NCI-H2029 treated with DMSO at 0.1 percent for 48 hours (cell line): ENCODE measurements at places on chromosomes 2 and 18.

DNA sequence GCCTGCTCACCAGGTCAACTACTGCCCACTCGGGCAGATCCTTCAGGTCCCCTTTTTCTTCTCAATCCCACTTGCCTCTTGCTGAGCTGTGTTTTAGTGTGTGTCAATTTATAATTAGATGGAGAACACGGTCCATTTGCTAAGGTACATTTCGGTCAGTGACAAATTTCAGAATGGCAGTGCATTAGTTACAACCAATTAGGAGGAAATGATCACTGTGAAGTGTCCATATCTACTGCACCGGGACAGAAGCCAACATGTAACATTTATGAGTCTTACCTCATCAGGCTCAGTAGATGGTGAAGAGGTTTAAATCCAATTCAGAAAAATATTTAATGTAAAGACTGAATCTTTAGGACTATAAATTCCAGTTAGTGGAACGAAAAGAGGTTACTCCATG is 47.7 kb downstream of the CMPK2 start:
- no peak for DNase-seq

GRCh38 chr2:117771969-117772630 is 42.4 kb upstream of the DDX18 start:
- DNase-seq = no peak

GRCh38 chr2:9655441-9656269 is 24.9 kb upstream of the YWHAQ start:
- no peak for DNase-seq

GRCh38 chr2:219507581-219508443 is 6.5 kb upstream of the ASIC4 start:
- DNase-seq = no peak

DNA sequence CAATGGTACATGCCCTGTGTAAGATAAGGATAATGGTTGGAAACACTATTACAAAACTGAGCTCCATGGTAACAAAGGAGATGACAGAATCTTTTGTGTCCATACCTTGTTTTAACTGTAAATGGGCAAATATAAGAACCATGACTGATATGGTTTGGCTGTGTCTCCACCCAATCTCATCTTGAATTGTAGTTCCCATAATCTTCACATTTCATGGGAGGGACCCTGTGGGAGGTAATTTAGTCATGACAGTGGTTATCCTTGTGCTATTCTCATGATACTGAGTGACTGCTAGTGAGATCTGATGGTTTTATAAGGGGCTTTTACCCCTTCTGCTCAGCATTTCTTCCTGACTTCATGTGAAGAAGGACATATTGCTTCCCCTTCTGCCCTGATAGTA is 211.7 kb upstream of the RGPD4 start:
- DNase-seq = no peak

DNA sequence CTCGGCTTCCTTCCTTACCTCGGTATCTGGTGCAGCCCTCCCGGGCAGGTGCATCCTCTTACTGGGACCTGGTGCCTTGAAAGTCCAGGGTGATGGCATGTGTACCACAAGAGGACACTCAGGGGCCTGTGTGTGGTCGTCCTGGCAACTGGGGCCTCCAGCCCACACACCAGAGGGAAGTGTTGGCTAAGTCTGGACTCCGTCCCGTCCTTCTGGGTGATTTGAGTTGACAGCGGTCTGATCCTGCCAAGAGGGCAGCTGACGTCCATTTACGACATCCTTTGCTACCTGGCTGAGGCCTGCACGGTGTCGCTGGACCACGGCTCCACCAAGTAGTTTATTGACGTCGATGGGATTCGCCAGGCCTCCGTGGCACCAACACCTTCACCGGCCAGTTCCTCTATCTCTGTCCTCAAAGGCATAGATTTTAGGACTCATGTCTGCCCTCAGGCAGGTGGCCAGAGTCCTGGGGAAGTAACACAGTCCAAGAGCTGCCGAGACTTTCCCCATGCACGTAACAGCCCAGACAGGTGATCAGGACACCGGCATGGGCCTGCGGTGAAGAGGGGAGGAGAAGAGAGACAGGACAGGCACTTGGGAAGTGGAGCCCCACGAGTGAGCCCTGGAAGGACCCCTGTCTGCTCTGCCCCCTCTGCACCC is 186.0 kb upstream of the HDAC4 start:
- DNase-seq = no peak

GRCh38 chr18:60096428-60096827 is 196.6 kb downstream of the PMAIP1 start:
- DNase-seq = no peak

GRCh38 chr2:151862700-151863099 is 34.5 kb upstream of the ARL5A start:
- peak; percentile 60 for DNase-seq

GRCh38 chr18:72999971-73000607 is 132.3 kb upstream of the NETO1 start:
- DNase-seq = no peak

GRCh38 chr2:109694190-109694589 is 80.0 kb downstream of the SOWAHC start:
- DNase-seq = no peak

DNA sequence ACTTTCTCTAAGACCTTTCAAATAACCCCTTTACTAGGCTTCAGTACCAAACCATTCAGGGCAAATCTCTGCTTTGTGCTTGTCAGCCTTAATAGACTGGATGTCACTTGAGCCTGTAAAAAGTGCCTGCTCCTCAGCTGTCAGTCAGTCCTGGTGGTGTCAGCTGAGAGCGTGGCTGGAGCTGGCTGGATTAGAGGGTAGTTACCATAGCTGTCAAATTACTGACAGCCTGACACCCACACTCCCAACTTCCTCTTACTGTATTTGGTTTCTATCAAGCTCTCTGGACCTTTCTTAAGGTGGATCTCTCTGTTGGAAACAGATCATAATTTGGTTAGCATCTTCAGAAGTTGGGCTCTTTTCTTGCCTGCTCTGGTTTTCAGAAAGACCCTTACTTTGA is 371.4 kb upstream of the ATP5MC3 start:
- DNase-seq = no peak

GRCh38 chr2:203071148-203071547 is 56.5 kb downstream of the NBEAL1 start:
- no peak for DNase-seq

DNA sequence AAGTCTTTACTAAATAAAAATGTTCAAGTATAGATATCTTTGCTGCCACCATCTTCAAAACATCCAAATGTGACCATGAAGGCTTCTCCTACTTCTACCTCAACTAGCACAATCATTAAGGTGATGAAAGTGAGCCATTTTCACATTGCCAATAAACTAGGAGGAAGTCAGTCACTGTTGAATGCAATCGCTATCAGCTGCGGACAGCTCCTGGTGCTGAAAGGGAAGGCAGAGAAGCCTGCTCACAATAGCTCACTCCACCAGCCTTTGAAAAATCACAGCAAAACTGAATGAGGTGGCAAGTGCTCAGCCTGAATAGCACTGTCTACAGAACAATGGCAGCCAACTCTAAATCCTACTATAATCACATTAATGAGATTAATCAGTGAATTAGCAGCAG is 2.2 kb downstream of the MYT1L start:
- DNase-seq = peak; percentile 11

DNA sequence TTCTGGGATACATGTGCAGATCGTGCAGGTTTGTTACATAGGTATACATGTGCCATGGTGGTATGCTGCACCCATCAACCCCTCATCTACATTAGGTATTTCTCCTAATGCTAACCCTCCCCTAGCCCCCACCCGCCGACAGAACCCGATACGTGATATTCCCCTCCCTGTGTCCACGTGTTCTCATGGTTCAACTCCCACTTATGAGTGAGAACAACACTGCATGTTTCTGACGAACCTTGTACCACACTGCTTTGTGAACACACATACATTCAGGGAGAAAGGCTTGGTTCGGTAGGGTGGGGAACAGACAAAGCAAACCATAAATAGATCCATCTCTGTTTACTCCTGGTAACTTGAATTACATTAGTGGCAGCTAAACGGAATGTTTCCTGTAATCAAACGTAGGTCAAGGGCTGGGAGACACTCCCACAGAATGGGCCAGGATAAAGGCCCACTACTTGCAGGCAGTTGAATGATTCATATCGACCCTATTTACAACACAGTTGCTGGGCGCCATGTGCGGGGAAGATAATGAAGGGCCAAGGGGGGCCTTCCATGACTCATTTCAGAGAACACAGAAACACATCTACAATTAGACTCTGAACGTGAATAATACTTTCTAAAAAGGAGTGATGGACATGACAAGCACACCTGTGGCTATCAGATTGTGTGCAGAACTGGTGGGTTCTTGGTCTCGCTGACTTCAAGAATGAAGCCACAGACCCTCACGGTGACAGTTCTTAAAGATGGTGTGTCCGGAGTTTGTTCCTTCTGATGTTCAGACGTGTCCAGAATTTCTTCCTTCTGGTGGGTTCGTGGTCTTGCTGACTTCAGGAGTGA is 56.8 kb upstream of the KIDINS220 start:
- no peak for DNase-seq

- DNase-seq = peak; percentile 14
These were observed 62.9 kb downstream of the POMC start for GRCh38 chr2:25105336-25106085.

DNA sequence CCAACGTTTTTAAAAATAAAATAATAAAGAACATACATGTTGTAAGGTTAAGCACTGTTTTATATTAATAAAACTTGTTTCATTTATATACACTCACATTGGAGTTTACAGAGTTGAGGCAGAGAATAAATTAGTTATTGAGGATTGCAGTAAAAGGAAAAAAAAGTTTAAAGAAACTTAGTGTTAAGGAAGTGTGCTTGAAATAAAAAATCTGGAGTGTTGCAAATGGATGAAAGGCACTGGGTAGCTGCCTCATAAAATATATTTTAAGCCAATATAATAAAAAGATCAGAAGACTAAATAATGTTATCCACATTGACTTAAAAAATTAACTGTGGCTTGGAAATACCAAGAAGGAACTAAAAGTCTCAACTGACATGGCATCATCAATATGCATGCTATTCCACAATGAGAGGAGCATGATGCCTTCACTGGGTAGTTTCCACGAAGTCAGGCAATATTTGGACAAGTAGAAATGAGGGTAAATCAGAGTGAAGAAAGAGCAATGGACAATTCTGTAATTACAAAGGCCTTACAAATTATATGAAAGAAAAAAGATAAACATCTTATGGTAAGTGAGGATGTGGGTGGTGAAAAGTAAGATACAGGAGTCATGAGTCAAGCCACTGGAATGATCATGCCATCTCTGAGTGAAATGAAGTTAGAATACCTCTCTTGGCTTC is 2.5 kb downstream of the GALNT3 start:
- no peak for DNase-seq

DNA sequence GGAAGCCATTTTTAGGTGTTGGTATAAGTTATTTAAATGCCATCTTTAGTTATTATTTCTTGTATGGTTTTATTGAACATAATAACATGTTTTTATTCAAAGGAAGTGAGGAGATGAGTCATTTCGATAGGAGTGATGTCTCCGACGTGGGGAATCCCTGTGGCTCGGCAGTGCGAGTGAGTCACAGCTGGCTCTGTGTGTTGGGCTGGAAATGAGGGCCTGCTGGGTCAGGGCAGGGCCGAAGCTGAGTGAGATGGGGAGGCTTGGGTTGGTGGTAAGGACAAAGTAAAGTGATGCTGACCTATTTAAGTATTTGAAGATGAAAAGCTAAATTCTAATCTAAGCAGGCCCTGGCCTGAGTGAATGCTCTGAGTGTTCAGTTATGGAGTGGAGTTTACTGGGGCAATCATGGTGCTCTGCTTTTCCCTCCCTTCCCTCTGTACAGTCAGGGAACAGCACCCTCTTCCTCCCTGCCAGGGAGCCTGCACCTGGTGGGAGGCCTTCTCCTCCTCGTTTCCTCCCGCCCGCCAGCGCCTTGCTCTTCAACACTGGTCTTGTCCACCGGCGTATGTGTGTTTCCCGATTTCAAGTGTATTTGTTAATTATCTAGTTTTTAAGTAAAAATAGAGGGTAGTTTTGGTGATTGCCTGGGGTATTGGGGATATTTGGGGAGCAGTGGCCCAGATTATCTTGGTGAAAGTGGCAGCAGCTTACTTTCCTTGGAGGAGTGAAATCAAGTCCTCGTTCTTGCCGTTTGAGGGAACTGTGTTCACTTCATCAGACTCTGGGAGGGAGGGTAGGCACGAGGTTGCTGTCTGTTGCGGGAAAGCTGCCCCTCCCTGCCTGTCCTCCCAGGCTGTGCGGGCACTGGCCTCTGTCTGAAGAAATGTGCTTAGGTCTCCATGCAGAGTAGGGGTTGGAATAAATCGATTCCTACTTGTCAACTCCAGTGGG is 157.0 kb downstream of the LDLRAD4 start:
- DNase-seq = no peak

DNA sequence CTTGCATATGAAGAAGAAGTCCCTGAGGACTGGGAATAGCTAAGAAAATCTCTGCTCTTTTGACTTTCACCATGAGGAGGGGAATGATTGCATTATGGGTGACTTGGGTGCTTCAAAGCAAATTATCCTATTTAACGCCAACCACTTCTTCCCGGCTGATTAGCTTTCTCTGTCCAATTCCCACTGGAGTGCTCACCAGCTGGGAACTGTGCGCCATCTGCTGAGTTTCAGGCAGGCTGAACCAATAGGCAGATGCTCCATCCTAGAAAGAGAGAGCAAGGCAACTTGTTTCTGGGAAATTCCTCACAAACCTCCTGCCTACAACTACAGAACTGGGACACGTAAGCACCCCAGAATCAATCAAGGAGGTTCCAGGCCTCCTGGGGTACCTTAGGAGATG is 49.4 kb downstream of the POLE4 start:
- DNase-seq = no peak

- no peak for DNase-seq
These were observed 75.8 kb downstream of the KIDINS220 start for GRCh38 chr2:8761529-8762164.

DNA sequence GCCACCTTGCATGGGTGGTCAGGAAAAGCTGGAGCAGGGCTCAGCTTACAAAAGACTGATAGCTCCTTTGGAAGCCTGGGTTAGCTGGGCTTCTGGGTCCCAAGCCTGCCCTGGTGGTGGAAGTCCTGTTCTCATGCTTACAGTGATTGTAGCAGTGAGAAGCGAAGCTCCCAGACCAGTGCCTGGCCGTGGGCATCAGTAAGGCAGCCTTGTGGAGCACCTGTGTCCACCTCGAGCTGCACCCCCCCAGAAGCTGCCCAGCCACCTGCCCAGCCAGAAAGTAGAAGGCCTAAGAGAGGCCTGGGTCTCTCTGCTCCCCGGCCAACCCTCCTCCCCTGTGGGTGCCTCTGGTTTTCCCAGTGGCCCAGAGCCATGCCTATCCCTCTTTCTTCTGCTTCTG is 10.5 kb downstream of the GLI2 start:
- no peak for DNase-seq

DNA sequence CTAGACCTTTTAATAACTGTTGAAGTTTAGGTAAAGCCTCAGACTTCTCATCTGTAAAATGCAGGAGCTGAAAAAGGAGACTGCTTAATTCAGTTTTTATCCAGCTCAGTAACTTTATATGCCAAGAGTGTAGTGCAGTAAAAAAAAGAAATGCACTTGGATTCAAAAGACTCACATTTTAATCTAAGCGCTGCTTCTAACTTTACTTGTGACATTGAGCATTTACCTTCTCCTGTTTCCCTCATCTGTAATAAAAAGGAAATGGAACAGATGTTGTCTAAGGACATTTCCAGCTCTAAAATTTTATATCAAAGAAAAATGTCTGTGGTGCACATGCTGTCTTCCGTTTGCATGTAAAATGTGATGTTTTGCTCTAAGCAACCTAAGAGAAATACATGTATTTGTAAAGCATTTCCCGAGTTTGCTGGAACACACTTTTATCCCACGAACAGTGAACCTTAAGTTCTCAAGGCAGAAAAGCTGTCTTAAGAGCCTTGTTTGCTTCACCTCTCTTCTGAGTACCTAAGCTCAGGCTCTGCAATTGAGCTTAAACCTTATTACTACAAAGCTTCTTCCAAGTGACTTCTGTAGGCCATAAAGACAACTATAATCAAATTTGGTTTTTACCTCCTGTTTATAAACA is 24.2 kb upstream of the TANK start:
- no peak for DNase-seq
